Renal cortical epithelial cell (primary cell): ENCODE measurements at places on chromosomes 12 and 14. TPM values are rescaled to one million over a fixed set of nuclear protein-coding genes. Genes with fewer than 3 reads are reported as not detected.

Gene RAPGEF3
- 34.4 and 125 TPM in 2 replicates for total RNA-seq

Gene EML5
- 0.55 and 2.4 TPM in 2 replicates for total RNA-seq

Gene BEGAIN
- 0.35 and 1.0 TPM in 2 replicates for total RNA-seq

Gene NINJ2
- 0.60 TPM in 1 of 2 replicates, not detected in the other for total RNA-seq

Gene SYNDIG1L
- not detected in 2 replicates for total RNA-seq

GRCh38 chr12:47272412-47273190 lies 192.8 kb upstream of the AMIGO2 start:
- DNase-seq = no peak

DNA sequence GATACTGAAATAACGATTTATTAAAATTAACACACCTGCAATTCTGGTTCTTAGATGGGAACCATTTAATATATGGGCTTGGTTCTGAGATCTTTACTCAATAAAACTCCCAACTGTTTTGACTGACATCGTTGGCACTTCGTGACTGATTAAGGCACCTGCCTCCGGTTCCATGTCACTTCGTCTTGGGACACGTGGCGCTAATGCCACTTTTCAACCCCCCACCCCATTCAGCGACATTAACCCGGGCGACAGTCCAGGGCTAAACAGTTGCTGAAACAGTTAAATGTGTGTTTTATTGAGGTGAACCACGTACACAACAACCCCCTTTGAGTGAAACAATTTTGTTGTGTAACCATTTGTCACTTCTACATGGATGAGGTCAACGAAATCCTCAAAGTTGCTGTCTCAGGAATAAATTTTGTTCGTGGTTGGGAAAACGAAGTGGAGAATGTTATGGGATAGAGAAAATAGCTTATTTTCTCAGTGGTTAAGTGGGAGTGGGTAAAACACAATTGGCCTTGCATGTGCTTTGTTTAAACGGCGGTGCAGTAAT lies 9.9 kb upstream of the SLC38A2 start:
- DNase-seq = no peak

DNA sequence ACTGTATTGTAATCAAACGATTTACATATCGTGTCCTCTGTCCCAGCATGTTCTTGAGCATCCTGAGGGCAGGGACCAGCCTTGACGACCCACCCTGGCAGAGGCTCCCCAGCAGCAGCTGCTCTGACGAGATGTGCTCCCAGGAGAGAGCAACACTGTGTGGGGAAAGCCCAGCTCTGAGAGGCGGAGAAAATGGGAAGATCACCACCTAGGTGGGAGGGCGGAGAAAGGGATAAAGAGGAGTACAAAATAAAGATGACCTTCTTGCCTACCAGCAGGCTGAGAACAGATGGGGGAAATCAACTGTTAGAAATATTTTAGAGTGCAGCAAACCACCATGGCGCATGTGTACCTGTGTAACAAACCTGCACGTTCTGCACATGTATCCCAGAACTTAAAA lies 71.5 kb upstream of the CAPRIN2 start:
- DNase-seq = no peak

GRCh38 chr14:105124823-105125222 lies 43.8 kb downstream of the JAG2 start:
- no peak for DNase-seq

DNA sequence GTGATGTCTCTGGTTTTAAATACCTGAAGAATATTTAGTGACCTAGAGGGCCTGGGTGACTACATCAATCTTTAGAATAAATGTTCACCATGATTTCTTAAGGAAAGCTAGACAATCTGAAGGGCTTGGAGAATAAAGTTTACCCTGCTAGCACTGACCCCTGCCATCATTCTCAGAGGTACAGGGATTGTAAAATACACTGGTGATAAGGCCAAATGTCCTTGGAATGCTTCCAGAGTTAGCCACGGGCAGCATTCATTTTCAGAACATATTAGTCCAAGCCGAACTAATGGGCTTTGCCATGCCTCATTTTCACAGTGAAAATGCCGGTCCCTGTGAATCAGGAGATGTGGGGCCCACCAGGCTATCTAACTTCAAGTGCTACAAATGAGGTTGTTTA lies 1381.7 kb upstream of the SEL1L start:
- DNase-seq = no peak

GRCh38 chr12:24776861-24777260 lies 172.0 kb downstream of the BCAT1 start:
- peak; percentile 47 for DNase-seq

GRCh38 chr14:94596361-94596760 lies 15.1 kb downstream of the SERPINA5 start:
- DNase-seq = no peak

GRCh38 chr12:80015660-80016059 lies 80.8 kb upstream of the PPP1R12A start:
- DNase-seq = no peak

- DNase-seq = no peak
Measured at GRCh38 chr12:105672121-105672975, 341.9 kb downstream of the C12orf75 start.

DNA sequence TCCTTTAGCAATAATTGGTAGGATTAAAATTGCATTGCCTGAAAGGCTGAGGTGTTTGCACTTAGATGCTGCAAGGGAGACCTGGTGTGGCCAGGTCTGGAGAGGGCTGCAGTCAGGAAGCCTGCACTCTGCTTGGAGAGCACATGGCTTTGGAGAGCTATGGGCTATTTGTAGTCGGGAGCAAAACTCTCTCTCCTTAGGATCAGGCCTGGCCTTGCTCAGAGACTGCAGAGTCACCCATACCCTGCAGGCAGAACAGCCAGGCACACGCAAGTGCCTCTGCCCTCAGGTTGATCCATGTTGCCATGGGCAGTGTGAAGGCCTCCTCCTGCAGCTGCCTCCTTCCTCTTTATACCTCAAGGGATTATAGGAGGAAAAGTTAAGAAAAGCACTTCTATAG lies 26.8 kb downstream of the CKB start:
- no peak for DNase-seq

- peak; percentile 52 for DNase-seq
Measured at GRCh38 chr14:97262336-97262735, 465.2 kb downstream of the VRK1 start.

- DNase-seq = no peak
Measured at GRCh38 chr12:80129895-80130530, 30.7 kb downstream of the OTOGL start.

- no peak for DNase-seq
Measured at GRCh38 chr12:71268598-71269280, 110.9 kb upstream of the TSPAN8 start.

GRCh38 chr12:100573292-100574186 lies at the start of gene GAS2L3:
Gene GAS2L3, plus strand, starts transcription at chr12:100573684. Its CDS starts 21,221 bp downstream, at chr12:100594905.
- DNase-seq = peak; percentile 71
